Glomerular endothelial cell (primary cell): ENCODE measurements at places on chromosomes 6 and 20. TPM values are rescaled to one million over a fixed set of nuclear protein-coding genes. Genes with fewer than 3 reads are reported as not detected.

KIAA0408 gene
- total RNA-seq, result 0.64 and 0.87 TPM in 2 replicates

ANKRD66 gene
- not detected in 2 replicates for total RNA-seq

BPI gene
- total RNA-seq, result not detected in 2 replicates

TIAM2 gene
- total RNA-seq, result 8.9 and 10.4 TPM in 2 replicates

HLA-DOA gene
- not detected in 2 replicates for total RNA-seq

- peak; percentile 50 for DNase-seq
Measured at GRCh38 chr20:23270382-23270911, 80.1 kb upstream of the NXT1 start.

DNA sequence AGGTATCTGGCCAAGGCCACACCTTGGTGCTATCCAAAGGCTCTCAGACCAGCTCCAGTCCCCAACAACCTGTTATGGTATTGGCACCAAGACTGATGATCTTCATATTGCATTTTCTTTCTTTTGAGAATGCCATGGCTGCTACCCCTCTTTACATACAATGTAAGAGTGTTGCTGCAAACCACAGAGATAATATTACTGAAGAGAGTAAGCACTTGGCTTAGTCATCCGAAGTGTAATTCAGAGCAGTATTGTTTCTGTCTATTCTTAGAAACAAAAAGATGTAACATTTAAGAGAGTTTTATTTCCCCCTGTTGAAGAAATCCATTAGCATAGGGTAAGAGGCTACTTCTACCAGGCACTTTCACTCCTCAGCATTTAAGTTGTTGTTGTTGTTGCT, 212.5 kb downstream of the C6orf118 start:
- no peak for DNase-seq

GRCh38 chr6:79599725-79600259, 31.3 kb upstream of the SH3BGRL2 start:
- no peak for DNase-seq

- DNase-seq, result no peak
Measured at GRCh38 chr6:111625099-111625416, 19.4 kb upstream of the TRAF3IP2 start.

- no peak for DNase-seq
Measured at GRCh38 chr6:28134015-28134414, 7.7 kb upstream of the ZKSCAN8 start.

GRCh38 chr20:32089637-32090362, 19.7 kb upstream of the TM9SF4 start:
- no peak for DNase-seq
